AG09319 (cell line): ENCODE measurements at places on chromosomes 3 and 15.

DNA sequence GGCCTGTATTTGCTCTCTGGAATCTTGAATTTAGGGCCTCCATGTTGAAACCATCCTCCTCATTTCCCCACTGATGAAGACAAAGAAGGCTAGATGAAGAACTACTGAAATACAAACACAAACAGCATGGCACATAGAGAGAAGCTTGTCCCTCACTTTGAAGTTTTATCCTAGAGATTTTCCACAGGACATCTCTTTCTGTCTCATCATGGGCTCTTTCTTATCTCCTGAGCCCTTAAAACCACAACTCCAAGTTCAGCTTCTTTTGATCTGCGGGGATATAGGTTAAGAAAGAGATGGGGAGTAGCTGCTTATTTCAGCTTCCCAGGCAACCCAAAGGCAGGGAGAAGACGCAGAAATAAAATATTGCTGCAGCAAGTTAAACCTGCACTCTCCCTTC is 213.1 kb upstream of the LRIG1 start:
- no peak for DNase-seq

DNA sequence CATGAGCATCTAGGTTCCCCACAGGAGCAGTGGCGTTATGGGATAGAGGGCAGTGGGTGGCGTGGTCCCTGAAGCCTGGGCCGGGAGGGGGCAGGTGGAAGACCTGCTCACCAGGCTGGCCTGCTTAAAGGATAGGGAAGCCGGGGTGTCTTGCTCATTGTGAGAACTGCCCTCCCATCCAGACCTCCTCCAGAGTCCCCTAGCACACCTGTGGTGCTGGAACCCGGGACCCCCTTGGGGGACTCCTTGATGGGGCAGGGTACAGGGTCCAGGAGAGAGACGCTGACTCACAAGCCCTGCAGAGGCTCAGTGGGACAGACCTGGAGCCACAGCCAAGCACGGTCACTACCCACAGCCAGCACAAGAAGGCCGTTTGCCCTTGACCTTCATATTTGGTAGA is 2.8 kb upstream of the RHCG start:
- DNase-seq, result no peak

DNA sequence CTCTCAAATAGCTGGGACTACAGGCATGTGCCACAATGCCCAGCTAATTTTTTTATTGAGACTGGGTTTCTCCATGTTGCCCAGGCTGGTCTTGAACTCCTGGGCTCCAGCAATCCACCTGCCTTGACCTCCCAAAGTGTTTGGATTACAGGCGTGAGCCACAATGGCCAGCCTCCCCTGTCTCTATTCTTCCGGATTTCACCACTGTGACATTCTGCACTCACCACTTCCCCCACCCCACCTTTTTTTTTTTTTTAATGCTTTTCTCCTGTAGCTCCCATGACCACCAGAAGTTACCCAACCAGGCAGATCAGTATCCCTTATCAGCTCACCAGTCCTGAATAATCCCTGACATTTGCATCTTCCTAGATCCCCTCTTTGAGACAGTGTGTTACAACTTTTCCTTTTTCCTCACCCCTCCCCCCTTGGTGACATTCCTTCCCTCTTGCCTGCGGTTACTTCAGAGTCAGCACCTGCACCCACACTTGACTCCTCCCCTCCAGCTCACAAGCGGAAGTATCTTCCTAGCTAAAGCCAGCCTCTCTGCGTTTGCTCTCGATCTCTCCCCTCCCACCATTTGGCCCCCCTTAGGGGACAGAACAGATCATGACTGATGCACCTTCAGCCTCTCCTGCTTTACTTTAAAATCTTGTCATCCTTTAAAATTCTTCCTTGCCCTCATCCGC is 13.5 kb upstream of the ZNF592 start:
- DNase-seq, result no peak

DNA sequence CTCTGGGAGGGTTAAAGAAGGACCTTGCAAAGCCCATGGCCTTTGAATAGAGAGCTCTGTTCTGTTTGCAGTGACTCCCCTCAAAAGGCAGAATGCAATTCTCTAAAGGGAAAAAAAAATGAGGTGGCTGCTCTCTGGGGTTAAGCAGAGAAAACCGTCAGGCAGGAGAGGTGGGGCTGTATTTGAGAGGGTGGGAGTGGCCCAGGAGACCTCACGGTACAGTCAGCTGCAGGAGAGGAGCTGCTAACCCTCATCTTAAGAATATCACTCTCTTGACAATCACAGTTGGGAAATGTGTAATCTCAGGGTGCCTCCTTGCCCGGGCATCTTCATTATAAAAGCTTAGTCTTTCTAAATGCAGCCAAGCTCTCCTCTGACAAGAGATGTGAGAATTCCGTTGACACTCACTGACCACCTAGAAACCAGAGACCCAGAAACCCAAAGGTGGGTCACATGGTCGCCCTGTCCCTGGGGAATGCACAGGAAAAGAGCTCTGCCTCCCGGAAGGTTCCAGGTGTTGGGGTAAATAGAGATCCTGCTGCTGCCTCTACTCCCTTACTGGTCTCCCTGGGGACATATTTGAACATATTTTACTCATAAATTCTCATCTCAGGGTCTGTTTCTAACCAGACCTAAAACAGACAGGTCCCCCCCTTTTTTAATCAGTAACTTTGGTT is 159.1 kb upstream of the CTDSPL start:
- DNase-seq, result no peak

GRCh38 chr3:123112232-123112631 is 45.4 kb downstream of the PDIA5 start:
- no peak for DNase-seq

- DNase-seq, result no peak
These were observed 332.3 kb downstream of the SHQ1 start for GRCh38 chr3:72515941-72516340.

DNA sequence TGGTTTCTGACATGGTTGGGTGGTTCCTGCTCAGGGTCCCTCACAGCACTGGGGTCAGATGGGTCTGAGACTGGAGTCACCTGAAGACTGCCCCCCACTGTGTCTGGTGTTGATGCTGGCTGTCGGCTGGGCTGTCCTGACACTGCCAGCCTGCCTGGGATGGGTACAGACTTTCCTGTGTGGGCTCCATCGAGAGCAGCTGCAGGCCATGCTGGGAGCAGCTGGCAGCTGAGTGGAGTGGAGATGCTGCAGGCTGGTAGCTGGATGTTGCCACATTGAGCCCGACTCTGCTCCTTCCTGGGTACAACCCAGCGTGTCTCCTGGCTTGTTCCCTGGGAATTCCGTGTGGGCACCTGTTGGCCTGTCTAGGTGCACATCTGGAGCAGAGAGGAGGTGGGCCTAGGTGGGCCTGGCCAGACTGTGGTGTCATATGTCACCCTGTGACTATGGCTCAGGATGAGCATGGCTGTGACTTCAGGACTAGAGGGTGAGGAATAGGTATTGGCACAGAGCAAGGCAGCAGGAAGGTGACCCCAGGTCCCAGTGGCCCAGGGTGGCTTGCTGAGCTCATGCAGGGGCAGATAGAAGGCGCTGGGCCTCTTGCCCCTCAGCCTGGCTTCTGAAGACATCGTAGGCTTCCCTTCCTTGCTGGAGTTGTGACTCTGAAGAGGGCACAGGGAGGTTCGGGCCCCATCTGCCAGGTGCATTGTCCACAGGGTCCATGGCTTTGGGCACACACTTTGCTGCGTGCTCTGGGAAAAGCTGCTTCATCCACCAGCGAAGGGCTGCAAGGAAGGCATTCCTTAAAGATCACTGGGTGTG is 40.0 kb upstream of the PRR23E start:
- DNase-seq, result no peak
